ENCODE measurements at places on chromosomes 4 and X. TPM values are rescaled to one million over a fixed set of nuclear protein-coding genes. Genes with fewer than 3 reads are reported as not detected.

SLC10A6 gene
- 15.7 TPM for total RNA-seq

DNA sequence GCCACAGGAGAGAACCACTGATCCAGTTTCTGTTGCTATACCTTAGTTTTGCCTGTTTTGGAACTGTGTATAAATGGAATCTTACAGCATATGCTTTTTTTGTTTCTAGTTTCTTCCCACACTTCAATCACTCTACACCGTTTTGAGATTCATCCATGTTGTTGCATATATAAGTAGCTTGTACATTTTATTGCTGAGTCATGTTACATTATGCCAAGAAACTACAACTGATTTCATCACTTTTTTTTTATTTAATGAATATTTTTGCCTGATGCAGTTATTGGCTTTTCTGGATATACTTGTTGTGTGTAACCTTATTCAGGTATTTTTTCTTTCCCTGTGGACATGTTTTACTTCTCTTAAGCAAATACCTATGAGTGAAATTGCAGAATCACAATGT lies 1135.9 kb downstream of the RAPGEF2 start:
- no peak for DNase-seq

GRCh38 chr4:138192113-138192512 lies 50.0 kb downstream of the SLC7A11 start:
- no peak for DNase-seq

DNA sequence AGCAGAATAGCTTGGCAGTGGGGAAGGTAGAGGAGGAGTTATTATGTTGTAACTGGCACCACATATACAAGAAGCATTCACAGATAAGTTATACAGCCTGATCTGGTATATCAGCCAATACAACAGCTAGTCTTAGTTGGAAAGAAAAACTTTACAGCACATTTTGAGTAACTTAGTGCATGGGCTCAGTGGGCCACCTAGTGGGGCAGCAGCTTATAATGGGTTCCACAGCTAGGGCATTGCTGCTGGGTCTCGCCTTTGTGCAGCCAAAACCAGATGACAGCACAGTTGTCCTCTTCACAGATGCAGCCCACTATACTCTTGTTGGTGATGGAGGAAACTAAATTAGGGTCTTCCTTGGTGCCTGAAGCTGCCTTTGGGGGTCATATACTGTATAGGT lies 448.1 kb upstream of the RASGEF1B start:
- no peak for DNase-seq

- no peak for DNase-seq
Observed at GRCh38 chr4:102828497-102828808, 1.1 kb upstream of the UBE2D3 start.

DNA sequence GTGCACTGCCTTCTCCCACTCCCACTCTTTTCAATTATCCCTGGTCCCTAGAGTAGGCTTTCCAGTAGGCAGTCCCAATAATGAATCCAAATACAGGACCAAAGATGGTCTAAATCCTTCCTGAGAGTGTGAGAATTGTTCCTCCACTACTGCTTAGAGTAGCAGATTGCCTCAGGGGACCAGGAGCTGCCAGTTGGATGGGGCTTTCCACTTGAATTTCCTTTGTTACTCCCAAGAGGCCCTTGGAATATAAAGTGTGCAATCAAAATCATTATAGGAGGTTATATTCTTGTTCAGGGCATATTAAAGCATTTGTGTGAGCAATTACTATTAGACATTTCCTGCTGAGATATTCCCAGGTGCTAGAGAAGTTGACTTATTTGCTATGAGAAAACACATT lies 156.6 kb upstream of the TLL1 start:
- no peak for DNase-seq

All from omental fat pad (tissue), 4 donors.